ENCODE measurements at places on chromosomes 6 and 20. TPM values are rescaled to one million over a fixed set of nuclear protein-coding genes. Genes with fewer than 3 reads are reported as not detected.
A peak's percentile ranks its signal among the peaks of the same experiment; 100 is the strongest.

DNA sequence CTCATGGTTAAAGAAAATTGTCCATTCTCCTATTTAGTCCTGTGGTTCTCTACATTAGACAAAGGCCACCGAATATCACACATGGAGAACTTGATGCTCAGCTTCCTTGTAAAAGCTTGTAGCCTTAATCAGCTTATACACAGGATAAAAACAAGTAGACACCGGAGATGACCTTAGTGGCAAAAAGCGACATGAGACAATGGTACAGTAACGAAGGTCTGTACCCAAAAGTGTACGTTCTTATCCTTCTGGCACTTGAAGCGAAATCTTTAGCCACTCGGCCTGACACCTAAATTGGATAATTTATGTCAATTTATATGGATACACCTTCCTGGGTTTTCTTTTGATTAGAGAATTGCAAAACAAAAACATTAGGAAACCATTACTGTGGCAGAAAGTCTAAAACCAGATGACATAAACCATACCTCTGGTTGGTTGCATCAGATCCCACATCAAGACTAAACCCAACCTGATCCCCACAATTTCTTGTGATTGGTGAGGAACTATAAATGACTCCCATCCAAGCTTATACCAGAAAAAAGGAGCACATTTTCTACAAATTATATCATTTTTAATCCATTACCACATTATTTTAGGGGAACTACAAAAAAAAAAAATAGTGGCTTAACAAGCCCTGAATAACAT, 6.1 kb downstream of the RBM39 start:
- DNase-seq, result no peak
- H3K4me3 ChIP-seq, result no peak overlapping the region
- H3K36me3 ChIP-seq, result peaks cover 4% of the 10 kb centered on the region
- no peaks in the 10 kb centered on the region for H3K4me1 ChIP-seq

DNA sequence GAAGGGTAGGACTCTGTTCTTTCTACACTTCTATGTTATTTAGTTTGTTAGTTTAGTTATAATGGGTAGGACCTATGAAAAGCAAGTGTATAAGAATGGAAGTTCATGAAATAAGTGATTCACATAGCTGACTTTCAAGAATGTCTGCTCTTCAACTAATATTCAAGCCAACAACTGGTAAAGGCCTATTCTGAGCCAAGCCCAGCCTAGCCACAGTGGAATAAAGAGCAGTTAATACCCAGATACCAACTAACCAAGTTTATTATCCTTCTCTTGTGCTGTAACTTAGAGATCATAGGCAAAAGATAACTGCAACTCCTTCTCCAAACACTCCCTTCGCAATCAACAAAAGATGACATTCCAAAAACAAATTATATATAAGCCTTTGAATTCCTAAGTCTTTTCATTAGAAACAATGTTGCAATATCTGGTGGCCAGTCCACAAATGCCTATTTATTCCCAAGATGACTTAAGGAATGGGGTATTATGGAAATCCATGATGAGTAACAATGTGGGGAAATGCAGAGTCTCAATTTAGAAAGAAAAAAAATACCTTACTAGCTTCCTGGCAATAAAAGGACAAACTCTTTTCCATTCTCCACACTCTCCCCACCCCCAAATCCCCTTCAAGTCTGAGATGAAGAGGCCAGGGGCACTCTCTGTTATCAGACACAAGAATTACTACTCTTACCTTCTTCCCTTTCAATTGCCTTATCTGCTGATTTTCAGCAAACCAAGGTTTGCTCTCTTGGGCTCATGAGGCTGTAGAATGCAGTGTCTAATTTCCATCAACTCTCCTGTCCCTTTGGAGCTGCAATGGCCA, 27.4 kb downstream of the BTBD9 start:
- no peaks in the 10 kb centered on the region for H3K27me3 ChIP-seq
- no peak for DNase-seq
- no peak overlapping the region for H3K4me3 ChIP-seq
- peaks cover 4% of the 10 kb centered on the region for H3K4me1 ChIP-seq

DNA sequence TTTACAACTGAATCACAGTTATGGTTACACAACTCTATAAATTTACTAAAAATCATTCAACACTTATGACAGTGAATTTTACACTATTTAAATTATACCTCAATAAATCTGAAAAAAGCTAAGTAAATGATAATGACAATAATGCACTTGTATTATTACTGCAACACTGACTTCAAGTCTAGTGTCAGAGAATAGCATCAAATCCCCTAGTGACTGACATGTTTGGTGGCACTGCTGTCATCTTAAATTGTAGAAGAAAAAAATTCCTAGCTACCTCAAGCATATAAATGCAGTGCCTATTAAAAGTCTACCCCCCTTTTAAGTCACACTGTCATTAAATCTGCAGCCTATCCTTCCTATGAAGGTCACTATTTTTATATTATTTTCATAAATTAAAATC, 189.4 kb upstream of the RUNX2 start:
- H3K27ac ChIP-seq, result no peak overlapping the region
- DNase-seq, result no peak
- no peak overlapping the region for H3K4me3 ChIP-seq
- no peaks in the 10 kb centered on the region for H3K27me3 ChIP-seq

- no peak overlapping the region for H3K27ac ChIP-seq
- peak overlapping the region; percentile 96 for H3K4me3 ChIP-seq
- no peak for DNase-seq
- H3K36me3 ChIP-seq, result no peaks in the 10 kb centered on the region
- H3K4me1 ChIP-seq, result no peaks in the 10 kb centered on the region
These were observed 1.1 kb downstream of the RNF144B start for GRCh38 chr6:18388271-18388670.

- no peaks in the 10 kb centered on the region for H3K4me1 ChIP-seq
- no peaks in the 10 kb centered on the region for H3K36me3 ChIP-seq
- H3K27me3 ChIP-seq, result no peaks in the 10 kb centered on the region
- H3K4me3 ChIP-seq, result no peak overlapping the region
- H3K27ac ChIP-seq, result no peak overlapping the region
These were observed 207.4 kb downstream of the LRFN2 start for GRCh38 chr6:40379811-40380210.

DNA sequence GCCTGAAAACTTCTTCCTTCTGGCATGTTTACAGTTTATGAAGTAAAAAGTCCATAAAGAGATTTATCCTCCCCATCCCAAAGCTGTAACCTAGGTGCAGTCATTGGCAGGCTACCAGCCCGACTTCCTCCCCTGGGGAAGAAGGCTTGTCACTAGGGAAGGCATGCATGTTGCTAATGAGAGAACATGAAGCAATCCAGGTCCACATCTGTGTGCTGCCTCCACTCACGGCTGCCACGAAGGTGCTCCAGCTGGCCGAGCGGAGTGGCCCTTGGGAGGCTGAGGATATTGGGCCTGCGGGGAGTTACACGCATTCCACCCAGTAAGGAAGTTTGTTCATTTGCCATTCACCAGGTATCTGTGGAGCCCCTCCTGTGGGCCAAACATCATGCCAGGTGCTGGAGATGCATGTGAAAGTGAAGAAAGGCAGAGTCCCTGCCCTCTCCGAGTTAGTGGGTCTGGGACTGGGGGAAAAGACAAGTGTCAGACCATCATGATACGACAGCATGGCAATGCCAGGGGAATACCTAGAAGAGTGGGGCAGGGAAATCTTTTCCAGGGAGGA, 257.0 kb downstream of the NRN1 start:
- no peaks in the 10 kb centered on the region for H3K27me3 ChIP-seq
- no peak overlapping the region for H3K27ac ChIP-seq
- H3K36me3 ChIP-seq, result no peaks in the 10 kb centered on the region
- no peak for DNase-seq
- no peaks in the 10 kb centered on the region for H3K4me1 ChIP-seq
- H3K4me3 ChIP-seq, result no peak overlapping the region

DNA sequence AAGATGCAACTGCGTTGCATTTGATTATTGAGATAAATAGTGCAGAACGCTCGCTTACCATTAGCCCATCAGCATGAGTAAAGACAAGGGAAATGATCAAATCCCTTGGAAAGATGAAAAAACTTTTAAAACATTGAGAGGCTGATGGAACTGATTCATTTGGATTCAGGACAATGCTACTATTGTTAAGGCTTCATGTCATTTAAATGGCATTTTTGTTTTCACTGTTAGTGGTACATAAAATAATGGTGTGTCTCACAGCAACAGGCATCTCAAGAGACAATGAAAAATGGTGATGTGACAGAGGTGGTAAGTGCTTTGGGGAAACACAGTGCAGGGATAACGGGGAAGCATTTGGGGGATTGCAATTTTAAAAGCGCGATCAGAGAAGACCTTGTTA, 159.7 kb upstream of the KCNG1 start:
- DNase-seq, result no peak
- H3K4me1 ChIP-seq, result no peaks in the 10 kb centered on the region
- no peaks in the 10 kb centered on the region for H3K36me3 ChIP-seq
- H3K4me3 ChIP-seq, result no peak overlapping the region
- no peak overlapping the region for H3K27ac ChIP-seq
- no peaks in the 10 kb centered on the region for H3K27me3 ChIP-seq

Gene OR2B6
- not detected for total RNA-seq

Gene FKBP1C
- total RNA-seq, result not detected

Gene EYS
- total RNA-seq, result not detected

Gene SYNDIG1
- total RNA-seq, result 4.5 TPM

Gene SSR1
- total RNA-seq, result 125 TPM

Gene DST
- 578 TPM for total RNA-seq
